Fibroblast of skin of scalp (primary cell): ENCODE measurements at places on chromosomes 3 and 15.
A peak's percentile ranks its signal among the peaks of the same experiment; 100 is the strongest.

GRCh38 chr15:30043211-30043655 is 39.5 kb upstream of the GOLGA8J start:
- DNase-seq, result peak; percentile 38

- peak; percentile 41 for DNase-seq
These were observed 63.1 kb downstream of the CDC25A start for GRCh38 chr3:48125013-48125705.

- DNase-seq, result no peak
These were observed 9.2 kb downstream of the PAQR5 start for GRCh38 chr15:69307939-69308338.

GRCh38 chr3:76565496-76566210 is 474.2 kb upstream of the ROBO2 start:
- DNase-seq, result no peak

GRCh38 chr3:193851428-193851847 is 258.4 kb downstream of the OPA1 start:
- no peak for DNase-seq

- peak; percentile 81 for DNase-seq
These were observed 140.8 kb downstream of the SMAD6 start for GRCh38 chr15:66842710-66843441.

GRCh38 chr3:3110299-3110630 is at the start of gene IL5RA:
Gene IL5RA (minus strand): TSS chr3:3110374. CDS start chr3:3104984, 5,390 bp downstream.
- DNase-seq, result no peak

DNA sequence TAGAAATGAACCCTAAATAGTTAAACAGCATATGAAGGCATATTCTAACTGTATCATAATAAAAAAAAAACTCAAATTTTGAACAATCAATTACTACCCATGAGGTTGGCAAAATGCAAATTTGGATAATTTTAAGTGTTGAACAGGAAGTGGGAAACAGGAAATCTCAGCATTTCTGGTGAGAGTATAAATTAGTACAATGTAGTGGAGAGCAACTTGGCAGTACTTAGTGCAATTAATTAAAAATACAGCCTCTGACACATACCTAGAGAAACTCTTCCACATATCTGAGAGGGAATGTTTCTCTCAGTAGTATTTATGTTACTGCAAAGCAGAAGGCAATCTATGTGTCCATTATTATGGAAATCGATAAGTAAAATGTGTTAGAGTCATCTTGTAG is 96.8 kb downstream of the TUSC7 start:
- no peak for DNase-seq

GRCh38 chr3:67605377-67605776 is 49.0 kb downstream of the SUCLG2 start:
- peak; percentile 80 for DNase-seq

- DNase-seq, result no peak
These were observed 187.7 kb downstream of the THSD4 start for GRCh38 chr15:71302861-71303410.

DNA sequence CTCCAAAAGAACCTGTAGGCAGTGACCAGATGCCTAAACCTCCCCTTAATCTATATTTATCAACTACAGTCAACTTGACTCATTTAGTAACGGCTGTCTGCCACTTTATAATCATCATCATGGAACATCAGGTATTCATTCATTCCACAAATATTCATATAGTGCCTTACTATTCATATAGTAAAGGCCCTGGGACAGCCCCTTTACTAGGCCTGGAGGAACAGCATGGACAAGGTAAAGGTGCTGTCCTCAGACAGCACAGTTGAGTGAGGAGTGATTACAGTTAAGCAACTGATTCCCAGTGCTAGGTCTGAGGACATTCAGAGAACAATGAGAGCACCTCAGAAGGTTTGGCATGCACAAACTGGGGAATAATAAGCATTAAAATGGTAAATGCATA is 346.5 kb upstream of the RORA start:
- DNase-seq, result no peak

DNA sequence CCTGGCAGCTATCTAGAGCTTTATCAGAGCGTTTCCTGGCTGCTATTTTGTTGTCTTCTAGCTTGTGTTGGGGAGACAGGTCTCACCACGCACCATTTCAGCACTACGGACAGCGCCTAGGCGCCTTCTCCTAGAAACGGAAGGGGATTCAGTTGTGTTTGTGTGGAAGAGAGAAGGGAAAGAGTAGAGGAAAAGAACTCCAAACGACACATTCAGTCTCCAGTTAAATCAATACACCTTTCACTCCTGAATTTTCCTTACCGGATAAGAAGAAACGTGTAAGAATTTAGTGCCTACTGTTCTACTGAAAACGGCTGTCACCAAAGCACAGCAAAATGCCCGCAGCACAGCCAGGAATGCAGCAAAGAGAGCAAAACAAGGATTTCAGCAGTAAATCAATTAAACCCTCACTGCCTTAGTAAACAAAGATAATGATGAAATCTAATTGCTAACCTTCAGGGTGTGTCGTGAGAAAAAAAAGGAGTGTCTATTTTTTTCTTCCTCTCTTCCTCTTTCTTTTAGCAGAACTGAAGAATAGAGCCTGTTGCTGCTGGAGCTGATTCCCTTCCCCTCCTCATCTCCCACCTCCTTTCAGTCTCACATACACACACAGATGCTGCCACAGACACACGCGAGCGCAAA is 412 bp upstream of the CTXN2 start:
- peak; percentile 79 for DNase-seq

GRCh38 chr3:153144779-153145178 is 17.2 kb upstream of the RAP2B start:
- DNase-seq, result peak; percentile 72

DNA sequence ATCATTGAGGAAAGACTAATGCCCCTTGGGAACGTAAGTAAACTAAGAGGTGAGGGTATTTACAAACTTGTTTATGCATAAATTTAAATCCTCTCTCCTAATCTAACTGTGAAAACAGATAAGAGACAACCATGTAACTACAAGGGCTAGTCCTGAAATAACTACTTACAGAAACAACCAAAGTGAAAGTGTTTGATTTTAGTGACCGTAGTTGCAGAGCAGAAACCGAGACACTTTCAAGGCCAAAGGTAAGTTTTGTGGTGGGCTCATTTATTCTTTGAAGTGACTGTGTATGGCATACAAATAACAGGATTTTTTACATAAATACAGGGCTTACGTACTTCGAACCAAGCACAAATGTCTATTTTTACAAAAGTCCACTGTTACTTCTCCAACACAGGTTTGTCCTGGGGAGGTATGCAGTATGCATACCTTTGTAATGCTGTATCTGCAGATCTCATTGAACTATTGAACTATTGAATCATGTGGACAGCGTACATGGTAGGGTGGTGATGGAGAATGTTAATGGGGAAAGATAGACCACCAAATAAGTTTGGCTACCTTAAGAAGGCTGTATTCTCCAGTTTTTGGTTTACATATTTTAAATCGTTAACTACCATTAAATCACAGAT is 99.6 kb upstream of the RBMS3 start:
- no peak for DNase-seq

DNA sequence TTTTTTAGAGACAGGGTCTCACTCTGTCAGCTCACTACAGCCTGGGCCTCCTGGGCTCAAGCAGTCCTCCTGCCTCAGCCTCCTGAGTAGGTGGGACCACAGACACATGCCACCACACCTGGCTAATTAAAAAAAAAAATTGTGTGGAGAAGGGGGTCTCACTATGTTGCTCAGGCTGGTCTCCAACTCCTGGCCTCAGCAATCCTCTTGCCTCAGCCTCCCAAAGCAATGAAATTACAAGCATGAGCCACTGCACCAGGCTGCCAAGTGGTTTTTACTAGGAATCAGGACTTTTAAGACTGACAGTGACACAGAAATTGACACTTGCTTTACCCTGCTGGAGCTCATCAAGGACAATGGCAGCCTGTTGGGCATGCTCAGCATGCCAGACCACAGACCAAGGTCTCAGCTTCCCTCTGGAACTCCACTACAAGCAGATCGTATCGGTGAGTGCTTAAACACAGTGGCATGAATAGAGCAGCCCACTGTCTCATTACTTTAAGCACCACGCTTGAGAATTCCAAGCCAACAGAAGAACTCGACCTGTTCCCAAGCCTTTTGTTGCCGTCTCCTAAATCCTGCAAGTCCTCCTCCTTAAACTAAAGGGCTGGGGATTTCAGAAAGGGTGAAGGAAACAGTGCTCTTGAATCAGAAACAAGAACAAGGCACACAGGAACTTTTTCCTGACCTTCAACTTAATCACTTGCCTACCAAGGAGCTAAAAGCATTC is 41.4 kb downstream of the EOMES start:
- DNase-seq, result no peak

GRCh38 chr3:174409086-174409743 is 449.9 kb upstream of the NAALADL2 start:
- no peak for DNase-seq

- DNase-seq, result peak; percentile 91
These were observed 17.3 kb downstream of the IGF2BP2 start for GRCh38 chr3:185807445-185808068.

DNA sequence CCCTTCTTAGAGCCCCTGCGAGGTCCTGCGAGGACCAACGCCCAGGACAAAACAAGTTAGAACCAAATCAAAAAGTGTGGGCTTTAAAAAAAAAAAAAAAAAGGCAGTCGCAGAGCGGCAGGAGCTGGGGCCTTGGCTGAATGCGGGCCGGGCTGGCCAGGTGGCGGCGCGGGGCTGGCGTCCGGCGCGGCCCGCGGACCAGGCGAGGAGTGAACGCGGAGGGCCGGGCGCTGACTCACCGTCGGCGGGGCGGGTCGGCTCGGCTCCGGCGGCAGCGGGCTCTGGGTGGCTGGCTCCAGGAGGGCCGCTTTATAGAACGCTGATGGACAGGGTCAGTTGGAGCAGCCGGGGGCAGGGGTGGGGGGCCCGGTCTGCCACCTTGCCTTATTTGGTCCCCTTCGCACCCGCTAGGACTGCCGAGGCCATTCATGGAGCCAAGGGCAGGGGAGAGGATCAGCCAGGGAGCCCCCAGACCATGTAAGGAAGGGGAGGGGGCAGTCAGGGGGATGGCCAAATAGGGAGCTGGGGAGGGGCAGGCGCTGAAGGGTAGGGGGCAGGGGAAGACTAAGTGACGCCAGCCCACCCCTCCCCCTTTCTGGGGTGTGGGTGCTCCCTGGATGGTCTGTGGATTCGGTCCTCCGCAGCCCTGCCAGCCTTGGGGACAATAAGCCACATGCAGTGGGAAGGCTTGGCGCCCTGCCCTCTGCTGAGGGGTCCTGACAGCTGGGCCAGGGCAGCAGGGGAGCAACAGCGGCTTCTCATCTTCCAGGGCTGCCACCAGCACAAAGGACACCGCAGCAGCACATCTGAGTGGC is at the start of gene ACTC1:
ACTC1 (minus strand) TSS at position 283 of the 815 bp plus-strand sequence. CDS start 741 bp downstream, outside the sequence.
- DNase-seq, result peak; percentile 33

GRCh38 chr3:188194332-188194731 is 40.4 kb downstream of the LPP start:
- peak; percentile 44 for DNase-seq
